Large intestine (tissue), 12 donors: ENCODE measurements at places on chromosomes 3 and 15. TPM values are rescaled to one million over a fixed set of nuclear protein-coding genes. Genes with fewer than 3 reads are reported as not detected.

GMPS gene
- 42.2 TPM for polyA plus RNA-seq

- no peaks in the 10 kb centered on the region for H3K36me3 ChIP-seq
- no peaks in the 10 kb centered on the region for H3K27me3 ChIP-seq
- H3K27ac ChIP-seq, result peak overlapping the region; percentile 36
- no peak for DNase-seq
Measured at GRCh38 chr3:192892981-192893700, 24.5 kb downstream of the MB21D2 start.

GRCh38 chr15:28082891-28083684 is 16.0 kb downstream of the OCA2 start:
- H3K27ac ChIP-seq, result peak overlapping the region; percentile 89
- no peaks in the 10 kb centered on the region for H3K36me3 ChIP-seq
- peaks cover 20% of the 10 kb centered on the region for H3K4me1 ChIP-seq

DNA sequence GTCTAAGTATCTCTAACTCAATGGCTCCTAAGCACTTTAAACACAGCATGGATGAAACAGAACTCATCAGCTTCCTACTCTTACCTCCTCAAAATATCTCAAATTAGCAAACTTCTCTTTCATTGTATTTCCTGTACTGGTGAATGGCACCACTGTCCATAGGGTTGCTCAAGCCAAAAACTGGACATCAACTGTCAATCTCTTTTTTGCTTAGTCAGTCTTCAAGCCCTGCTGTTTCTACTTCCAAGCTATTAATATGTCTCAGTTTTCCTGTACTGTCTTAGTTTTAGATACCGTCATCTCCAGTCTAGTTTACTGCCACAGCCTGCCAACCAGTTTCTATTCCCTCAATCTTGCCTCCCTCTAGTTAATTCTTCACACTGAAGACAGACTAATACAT is 48.3 kb upstream of the KPNA4 start:
- H3K4me3 ChIP-seq, result no peak overlapping the region
- H3K27me3 ChIP-seq, result no peaks in the 10 kb centered on the region
- H3K36me3 ChIP-seq, result no peaks in the 10 kb centered on the region
- no peak overlapping the region for H3K27ac ChIP-seq
- no peaks in the 10 kb centered on the region for H3K4me1 ChIP-seq

- no peak for DNase-seq
- H3K4me1 ChIP-seq, result peaks cover 6% of the 10 kb centered on the region
- H3K4me3 ChIP-seq, result no peak overlapping the region
- no peaks in the 10 kb centered on the region for H3K27me3 ChIP-seq
Measured at GRCh38 chr3:11558002-11558401, 85.7 kb downstream of the VGLL4 start.

KIF9 gene
- polyA plus RNA-seq, result 11.2 TPM

- peaks cover 4% of the 10 kb centered on the region for H3K27me3 ChIP-seq
- peak; percentile 64 for DNase-seq
Measured at GRCh38 chr3:127304121-127304744, 16.4 kb upstream of the PRR20G start.

GRCh38 chr3:101992863-101993262 is 143.5 kb downstream of the NFKBIZ start:
- peaks cover 19% of the 10 kb centered on the region for H3K4me1 ChIP-seq
- H3K36me3 ChIP-seq, result no peaks in the 10 kb centered on the region
- no peaks in the 10 kb centered on the region for H3K27me3 ChIP-seq
- no peak overlapping the region for H3K27ac ChIP-seq
- DNase-seq, result no peak

- H3K36me3 ChIP-seq, result no peaks in the 10 kb centered on the region
- peaks cover 22% of the 10 kb centered on the region for H3K4me1 ChIP-seq
- H3K4me3 ChIP-seq, result no peak overlapping the region
- H3K27me3 ChIP-seq, result no peaks in the 10 kb centered on the region
Measured at GRCh38 chr15:40330368-40330836, 6.9 kb downstream of the INAFM2 start.

- peaks cover 15% of the 10 kb centered on the region for H3K27me3 ChIP-seq
- H3K4me1 ChIP-seq, result peaks cover 3% of the 10 kb centered on the region
- DNase-seq, result no peak
- no peak overlapping the region for H3K4me3 ChIP-seq
Measured at GRCh38 chr15:70795311-70795665, 31.9 kb upstream of the UACA start.

GRCh38 chr3:72618739-72619138 is 229.5 kb downstream of the SHQ1 start:
- DNase-seq, result no peak
- H3K4me3 ChIP-seq, result no peak overlapping the region
- no peak overlapping the region for H3K27ac ChIP-seq
- peaks cover 36% of the 10 kb centered on the region for H3K4me1 ChIP-seq

DNA sequence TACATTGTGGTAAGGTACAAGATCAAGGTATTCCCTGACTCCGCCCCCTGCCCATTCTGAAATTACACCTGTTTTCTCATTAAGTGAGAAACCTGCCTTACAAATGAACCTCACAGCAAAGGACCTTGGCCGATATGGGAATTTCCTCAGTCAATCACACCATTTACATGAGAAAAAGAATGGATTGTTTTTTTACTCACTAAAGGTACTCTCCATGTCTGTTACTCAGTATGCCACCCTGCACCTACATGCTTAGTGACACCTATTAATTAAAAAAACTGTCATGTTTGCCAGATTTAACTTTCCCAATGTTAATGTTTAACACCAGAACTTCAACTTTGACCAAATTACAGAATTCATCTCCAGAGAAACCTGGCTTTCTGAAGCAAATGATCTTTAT is 62.0 kb downstream of the ESYT3 start:
- DNase-seq, result peak; percentile 17
- H3K27me3 ChIP-seq, result no peaks in the 10 kb centered on the region
- H3K36me3 ChIP-seq, result peaks cover 8% of the 10 kb centered on the region
- no peak overlapping the region for H3K4me3 ChIP-seq

DNA sequence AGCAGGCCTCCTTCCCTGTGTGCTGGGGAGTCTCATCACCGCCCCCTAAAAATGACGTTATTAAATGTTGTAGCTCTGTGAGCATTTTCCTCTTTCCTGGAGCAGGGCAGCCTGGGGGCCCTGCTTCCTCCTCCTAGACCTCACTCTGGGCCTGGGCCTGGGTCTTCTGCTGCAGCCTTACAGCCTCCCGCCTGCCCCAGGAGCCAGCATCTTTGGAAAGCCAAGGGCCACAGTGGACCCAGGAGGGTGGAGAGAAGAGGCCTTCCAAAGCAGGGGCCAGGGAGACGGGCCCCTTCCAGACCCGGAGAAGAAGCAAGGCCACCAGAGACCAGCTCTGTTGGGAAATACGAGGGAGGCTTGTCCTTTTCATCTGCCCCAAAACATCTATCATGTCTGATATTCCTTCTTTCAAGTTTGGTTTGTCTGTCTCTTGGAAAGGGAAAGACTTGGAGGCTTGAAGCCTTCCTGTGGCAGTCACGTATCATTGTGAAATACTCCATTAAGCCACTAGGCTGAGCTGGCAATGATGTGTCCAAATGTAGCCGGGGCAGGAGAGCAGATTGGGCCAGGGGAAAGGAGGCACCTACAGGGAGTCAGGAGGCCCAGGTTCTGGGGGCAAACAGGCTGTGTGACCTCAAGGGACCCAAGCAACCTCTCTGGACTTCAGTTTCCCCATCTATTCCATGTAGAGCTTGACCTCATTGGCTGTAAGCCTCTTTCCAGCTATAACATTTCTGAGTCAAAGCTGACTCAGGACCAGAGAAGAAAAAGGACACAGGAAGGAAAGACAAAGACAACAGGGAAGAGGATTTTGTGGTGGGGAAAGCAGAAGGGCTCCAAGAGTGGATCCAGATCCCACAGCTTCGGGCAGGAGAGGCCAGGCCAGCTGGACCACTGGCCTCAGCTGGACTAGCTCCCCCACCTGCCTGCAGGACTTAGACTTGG is 31.1 kb downstream of the CYP11A1 start:
- no peak overlapping the region for H3K27ac ChIP-seq
- DNase-seq, result no peak
- no peaks in the 10 kb centered on the region for H3K36me3 ChIP-seq

- no peak overlapping the region for H3K27ac ChIP-seq
- H3K27me3 ChIP-seq, result no peaks in the 10 kb centered on the region
- H3K4me1 ChIP-seq, result no peaks in the 10 kb centered on the region
- no peak overlapping the region for H3K4me3 ChIP-seq
Measured at GRCh38 chr3:181558870-181559269, 152.9 kb upstream of the SOX2 start.

- H3K27me3 ChIP-seq, result no peaks in the 10 kb centered on the region
- H3K27ac ChIP-seq, result no peak overlapping the region
- no peak for DNase-seq
- H3K36me3 ChIP-seq, result no peaks in the 10 kb centered on the region
- H3K4me1 ChIP-seq, result no peaks in the 10 kb centered on the region
Measured at GRCh38 chr3:61997101-61997500, 376.2 kb downstream of the FEZF2 start.

THRB gene
- polyA plus RNA-seq, result 38.3 TPM

DNA sequence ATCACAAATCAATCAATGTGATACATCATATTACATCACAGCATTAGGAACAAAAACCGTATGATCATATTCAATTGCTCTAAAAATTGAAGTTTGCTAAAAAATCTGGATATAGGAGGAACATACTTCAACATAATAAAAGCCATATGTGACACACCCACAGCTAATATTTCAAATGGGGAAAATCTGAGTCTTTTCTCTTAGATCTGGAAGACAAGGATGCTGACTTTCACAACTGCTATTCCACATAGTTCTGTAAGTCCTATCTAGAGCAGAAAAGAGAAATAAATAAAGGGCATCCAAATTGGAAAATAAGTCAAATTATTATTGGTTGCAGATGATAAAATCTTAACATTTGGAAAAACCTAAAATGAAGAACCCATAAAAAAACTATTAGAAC is 256.8 kb upstream of the SGO1 start:
- H3K36me3 ChIP-seq, result no peaks in the 10 kb centered on the region
- H3K27me3 ChIP-seq, result no peaks in the 10 kb centered on the region

DNA sequence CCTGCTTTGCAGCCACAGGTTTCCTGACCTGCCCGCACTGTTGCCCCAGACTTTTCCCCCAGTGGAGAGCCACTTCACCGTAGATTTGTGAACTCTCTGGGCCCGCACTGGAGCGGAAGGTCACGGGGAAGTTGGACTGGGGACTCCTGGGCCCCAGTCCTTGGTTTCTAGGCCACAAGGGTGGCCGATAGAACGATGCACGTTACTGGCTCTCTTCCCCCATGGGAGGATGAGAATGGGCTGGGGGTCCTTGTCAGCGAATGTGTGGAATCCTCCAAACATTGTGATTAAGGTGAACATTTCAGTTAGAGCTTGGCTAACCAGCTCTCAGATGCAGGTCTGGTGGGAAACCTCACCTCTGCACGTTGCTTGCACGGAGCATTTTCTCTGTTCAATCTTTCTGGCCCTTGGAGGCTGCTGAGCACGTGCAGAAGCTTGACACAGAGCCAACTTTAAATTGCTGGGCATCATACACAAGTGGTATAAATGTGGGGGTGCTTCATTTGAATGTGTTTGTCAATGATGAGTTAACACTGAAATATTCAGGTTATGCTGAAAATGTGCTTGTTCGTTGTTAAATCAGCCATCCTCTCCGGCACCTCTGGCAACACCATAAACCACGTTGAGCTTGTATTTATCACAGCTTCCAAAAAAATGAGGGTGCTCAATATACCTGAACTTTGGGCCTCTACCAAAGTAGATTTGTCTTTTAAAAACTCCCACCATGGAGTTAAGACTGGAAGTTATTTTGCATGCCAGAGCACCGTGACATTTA is 976 bp downstream of the DIS3L start:
- peak overlapping the region; percentile 92 for H3K27ac ChIP-seq
- H3K27me3 ChIP-seq, result no peaks in the 10 kb centered on the region
- peak; percentile 79 for DNase-seq
- peak overlapping the region; percentile 69 for H3K4me3 ChIP-seq
- peaks cover 3% of the 10 kb centered on the region for H3K36me3 ChIP-seq

CLEC3B gene
- 35.7 TPM for polyA plus RNA-seq

DNA sequence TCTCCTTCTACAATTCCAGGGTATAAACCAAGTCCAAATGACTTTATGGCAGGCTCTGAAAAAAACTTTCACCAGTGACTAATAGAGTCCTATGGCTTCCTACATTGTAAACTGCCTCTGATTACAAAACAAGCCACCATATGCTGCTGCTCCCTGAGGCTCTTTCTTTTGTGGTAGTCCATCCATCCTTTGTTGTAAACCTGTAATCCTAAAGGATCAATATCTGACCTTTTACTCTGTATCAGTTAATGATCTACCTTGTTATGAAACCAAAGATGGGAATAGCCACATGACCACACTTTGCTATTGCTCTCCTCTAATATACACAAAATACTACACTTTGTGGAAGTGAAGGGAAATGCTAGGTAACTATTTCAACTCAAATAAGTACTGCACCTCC is 434.7 kb upstream of the AGTR1 start:
- H3K4me3 ChIP-seq, result no peak overlapping the region
- no peaks in the 10 kb centered on the region for H3K4me1 ChIP-seq
- H3K36me3 ChIP-seq, result no peaks in the 10 kb centered on the region
- H3K27me3 ChIP-seq, result no peaks in the 10 kb centered on the region
- no peak overlapping the region for H3K27ac ChIP-seq

GRCh38 chr15:58779554-58779953 is 8.5 kb downstream of the MINDY2 start:
- H3K4me3 ChIP-seq, result no peak overlapping the region
- H3K27me3 ChIP-seq, result no peaks in the 10 kb centered on the region
- DNase-seq, result no peak
- H3K36me3 ChIP-seq, result peaks cover 5% of the 10 kb centered on the region
- H3K4me1 ChIP-seq, result no peaks in the 10 kb centered on the region
- H3K27ac ChIP-seq, result no peak overlapping the region

DNA sequence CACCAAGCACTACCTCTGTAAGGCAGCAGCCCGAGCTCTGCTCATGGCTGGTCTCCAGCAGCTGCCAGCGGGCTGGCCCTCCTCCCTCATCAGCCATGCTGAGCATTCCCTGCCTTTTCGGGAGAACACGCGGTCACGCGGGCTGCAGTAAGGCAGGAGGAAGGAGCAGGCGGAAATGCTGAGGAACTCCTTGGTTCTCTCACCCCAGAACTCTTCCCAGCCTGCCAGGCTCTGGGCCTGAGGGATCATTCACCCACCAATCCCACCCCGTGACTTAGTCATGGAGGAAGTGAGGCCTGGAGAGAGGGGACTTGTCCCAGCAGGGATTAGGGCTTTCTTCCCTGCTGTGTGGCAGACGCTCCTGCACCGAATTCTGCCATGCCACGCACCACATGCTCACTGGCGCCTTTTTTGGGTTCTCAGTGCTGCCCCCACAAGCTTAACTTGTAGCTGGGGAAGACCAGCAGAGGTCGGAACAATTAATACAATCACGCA is 42.9 kb upstream of the RPL32 start:
- H3K4me1 ChIP-seq, result no peaks in the 10 kb centered on the region
- DNase-seq, result no peak
- H3K36me3 ChIP-seq, result no peaks in the 10 kb centered on the region
- H3K27me3 ChIP-seq, result peaks cover 11% of the 10 kb centered on the region

DNA sequence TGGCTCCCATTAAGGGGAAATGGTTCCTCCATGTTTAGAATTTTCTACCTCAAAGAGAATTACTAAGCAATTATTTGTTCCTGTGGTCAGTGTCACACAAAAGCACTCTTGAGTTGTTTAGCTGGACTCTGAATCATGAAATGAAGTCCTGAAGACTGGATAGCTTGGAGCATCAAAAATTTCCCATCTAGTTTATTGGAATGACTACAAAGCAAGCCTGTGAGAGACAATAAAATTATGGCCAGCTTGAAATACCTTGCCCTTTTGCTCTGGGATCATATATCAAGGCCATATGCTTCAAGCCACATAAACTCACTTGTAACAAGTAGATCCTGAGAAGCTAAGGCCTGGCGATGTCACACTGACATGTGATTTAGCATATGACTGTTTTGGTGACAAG is 292.3 kb downstream of the TIGIT start:
- H3K27ac ChIP-seq, result no peak overlapping the region
- H3K4me3 ChIP-seq, result no peak overlapping the region
- no peaks in the 10 kb centered on the region for H3K36me3 ChIP-seq
- no peaks in the 10 kb centered on the region for H3K27me3 ChIP-seq
- H3K4me1 ChIP-seq, result no peaks in the 10 kb centered on the region
- DNase-seq, result no peak
